ENCODE measurements at places on chromosomes 5 and 9. TPM values are rescaled to one million over a fixed set of nuclear protein-coding genes. Genes with fewer than 3 reads are reported as not detected.

DNA sequence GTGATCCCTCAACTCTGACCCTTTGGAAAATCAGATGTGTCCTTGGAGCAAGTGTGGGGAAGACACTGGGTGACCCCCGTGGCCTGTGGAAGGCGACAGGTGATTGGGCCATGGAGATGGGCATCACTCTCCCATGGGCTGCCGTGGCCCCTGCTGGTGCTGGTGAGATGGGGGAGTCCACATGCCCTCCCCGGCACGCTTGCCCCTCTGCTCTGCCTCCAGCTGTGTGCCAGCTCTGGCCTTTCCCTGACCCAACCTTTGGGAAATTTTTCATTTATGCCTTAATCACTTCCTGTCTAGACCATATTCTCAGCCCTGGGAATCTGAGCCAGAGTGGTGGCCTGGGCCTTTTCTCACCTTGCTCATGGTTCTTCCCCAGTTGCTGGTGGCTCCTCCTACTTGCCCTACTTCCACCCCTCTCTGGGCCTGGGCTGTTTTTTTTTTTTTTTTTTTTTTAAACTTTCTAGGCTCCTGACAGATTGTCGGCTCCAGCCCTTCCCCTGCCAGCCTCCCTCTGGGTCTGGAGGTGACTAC, 56.6 kb downstream of the RGS3 start:
- DNase-seq = peak; percentile 84

DNA sequence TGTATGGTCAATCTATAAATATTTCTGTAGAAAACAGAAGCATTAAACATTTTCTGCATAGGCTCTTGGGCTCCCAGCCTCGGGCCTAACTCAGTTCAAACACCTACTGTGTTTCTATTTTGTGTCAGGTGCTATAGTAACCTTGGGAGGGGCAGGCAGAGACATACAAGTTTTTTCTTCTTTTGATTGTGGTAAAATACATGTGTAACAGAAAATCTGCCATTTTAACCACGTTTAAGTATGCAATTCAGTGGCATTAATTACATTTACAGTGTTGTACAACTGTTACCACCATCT, 40.8 kb upstream of the FOXE1 start:
- DNase-seq = no peak

GRCh38 chr5:133552925-133553525, 59.3 kb downstream of the FSTL4 start:
- peak; percentile 21 for DNase-seq

Gene PCDHAC2
- polyA plus RNA-seq = not detected

Measured in CD8-positive, alpha-beta memory T cell (primary cell).